Left ventricle myocardium inferior (tissue), 1 donor: ENCODE measurements at places on chromosomes 12 and 14. TPM values are rescaled to one million over a fixed set of nuclear protein-coding genes. Genes with fewer than 3 reads are reported as not detected.

The PTCSC3 gene
- total RNA-seq, result not detected

- no peak for DNase-seq
These were observed 577 bp downstream of the ATG101 start for GRCh38 chr12:52070185-52070925.

DNA sequence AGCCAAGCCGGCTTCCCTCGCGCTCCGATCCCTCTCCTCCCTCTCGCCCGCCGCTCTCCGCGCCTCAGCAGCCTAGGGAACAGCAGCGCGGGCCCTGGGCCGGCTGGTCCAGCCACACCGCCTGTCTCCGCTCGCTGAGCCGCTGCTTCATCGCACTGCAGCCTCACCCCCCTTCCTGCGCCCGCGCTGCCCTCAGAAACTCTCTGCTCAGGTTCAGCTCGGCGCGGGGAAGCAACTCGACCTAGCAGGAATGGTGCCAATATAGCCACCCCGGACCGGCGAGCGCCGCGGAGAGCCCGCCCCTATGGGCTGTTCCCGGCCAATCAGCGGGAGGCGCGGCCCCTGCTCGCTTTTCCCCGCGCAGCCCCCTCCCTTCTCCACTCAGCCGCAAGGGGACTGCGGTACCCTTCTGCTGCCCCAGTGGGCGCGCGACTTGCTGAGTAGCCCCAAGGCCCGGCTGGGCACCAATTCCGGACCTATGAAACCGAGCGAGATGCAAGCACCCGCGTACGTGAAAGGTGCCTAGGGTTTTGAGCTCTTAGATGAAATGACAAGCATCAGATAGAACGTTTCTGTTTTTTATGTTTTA lies at the start of gene ADAMTS20:
ADAMTS20 (minus strand) TSS at position 233 of the 589 bp plus-strand sequence. CDS start 282 bp downstream, outside the sequence.
- no peak for DNase-seq

GRCh38 chr12:5014269-5014668 lies 29.4 kb upstream of the KCNA5 start:
- DNase-seq, result no peak

GRCh38 chr12:109606320-109607028 lies 32.9 kb downstream of the MVK start:
- peak; percentile 36 for DNase-seq

- DNase-seq, result no peak
These were observed 2.9 kb upstream of the COL2A1 start for GRCh38 chr12:48007206-48007605.

The CCT2 gene
- 91.7 TPM for total RNA-seq

DNA sequence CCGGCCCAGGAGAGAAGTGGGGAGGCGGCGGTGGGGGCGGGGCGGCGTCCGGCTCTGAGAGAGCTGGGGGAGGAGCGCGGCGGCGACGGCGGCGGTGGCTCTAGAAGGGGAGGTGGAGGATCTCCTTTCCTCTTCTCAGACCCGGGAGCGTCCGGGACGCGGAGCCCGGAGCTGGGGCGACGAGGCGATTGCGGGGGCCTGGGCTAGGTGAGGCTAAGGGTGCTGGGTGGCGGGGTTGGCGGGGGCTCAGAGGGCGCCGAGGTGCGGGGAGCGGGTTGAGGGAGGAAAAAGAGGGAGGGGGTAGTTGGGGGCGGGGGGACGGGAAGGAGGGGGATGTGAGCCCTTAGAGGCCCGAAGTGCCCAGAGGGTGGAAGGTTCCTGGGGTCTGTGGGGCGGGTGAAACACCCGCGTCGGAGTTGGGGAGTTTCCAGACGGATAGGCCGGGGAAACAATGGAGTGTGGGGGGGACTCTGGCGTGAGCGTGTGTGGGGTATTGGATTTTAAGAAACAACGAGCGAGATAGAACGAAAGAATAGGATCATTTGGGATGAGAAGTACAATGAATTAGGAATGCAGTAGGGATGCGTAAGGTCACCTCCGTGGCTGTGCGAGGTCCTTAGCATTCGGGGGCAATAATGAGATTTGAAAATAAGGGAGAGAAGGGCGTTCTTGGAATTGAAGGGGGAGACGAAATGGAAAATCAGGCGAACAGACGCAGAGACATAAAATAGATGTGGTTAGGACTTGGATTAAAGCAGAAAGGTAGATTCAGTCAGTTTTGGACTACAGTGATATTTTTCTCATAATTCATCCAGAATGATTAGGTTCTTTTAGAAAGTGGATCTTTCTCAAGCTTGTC lies at the start of gene SPATS2:
SPATS2 (plus strand) TSS at position 82 of the 859 bp plus-strand sequence. CDS start 93,551 bp downstream, outside the sequence.
- peak; percentile 96 for DNase-seq

The IRF9 gene
- total RNA-seq, result 24.0 TPM

DNA sequence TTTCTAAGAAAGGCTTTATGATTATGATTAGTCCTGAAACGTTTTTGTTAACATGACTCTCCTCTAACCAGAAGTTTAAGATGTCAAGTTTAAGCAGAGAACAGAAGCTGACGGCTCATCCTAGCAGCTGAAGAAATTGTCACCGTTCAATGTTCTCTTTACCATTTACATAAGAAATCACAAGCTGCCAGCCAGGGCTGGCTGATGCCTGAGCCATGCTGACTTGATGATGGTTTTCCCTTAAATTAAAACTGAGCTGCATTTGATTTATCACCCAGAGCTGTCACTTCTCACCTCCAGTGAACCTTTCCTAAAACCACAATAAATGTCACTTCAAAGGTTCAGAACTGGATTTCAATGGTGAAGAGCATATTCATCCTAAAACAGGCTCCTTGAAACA lies 153.6 kb downstream of the KTN1 start:
- no peak for DNase-seq

DNA sequence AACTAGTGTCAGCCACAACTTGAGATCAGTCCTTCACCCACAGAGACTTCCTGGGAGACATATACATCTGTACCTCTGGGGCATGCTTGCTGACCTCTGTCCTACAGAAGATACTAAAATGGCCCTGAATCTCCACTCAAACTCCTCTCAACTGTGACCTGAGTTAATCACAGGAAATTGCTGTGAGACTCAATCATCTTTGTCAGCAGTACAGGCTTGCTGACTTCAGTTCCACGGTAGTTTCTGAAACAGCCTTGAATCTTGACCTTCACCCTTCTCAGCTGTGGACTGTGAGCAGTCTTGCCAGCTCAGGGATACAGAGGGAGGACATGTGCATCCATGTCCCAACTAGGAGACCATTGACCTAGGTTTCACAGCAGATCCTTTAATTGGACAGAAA lies 1.4 kb upstream of the KLRC1 start:
- no peak for DNase-seq

DNA sequence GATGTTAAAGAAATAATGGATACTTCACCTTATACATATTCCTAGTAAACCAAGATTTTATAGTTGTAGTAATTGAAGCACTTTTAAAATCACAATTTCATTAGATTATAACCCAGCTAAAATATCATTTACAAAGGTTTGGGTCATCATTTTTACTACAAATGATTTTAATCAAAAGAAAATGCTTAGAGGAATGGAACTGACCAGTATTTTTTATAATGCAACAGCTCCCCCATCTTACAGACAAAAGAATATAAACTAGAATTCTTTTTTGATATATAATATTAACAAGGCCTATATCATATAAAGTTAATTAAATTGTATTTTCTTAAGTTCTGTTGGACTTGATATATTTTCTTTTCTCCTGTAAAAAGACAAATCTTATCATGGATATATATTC lies 20.4 kb upstream of the LRFN5 start:
- no peak for DNase-seq

The KRT82 gene
- total RNA-seq, result not detected

DNA sequence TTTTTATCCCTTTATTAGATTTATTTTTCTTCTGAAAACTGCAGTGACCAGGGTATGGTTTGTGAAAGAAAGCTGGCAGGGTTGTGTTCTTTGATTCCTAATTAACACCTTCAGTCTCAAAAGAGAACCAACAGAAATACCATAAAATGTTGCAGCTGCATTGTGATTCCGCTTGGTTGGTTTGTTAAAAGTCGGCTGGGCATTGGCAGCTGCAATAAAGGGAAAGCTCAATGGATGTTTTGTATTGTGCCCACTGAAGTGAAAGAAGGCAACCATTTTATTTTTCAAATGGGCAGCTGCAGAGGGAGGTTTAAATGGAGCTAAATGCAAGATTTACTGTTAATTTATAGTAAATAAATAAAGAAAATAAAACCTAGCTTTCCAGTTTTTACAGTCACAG lies 16.7 kb downstream of the LGR5 start:
- DNase-seq, result no peak

The KRT71 gene
- total RNA-seq, result not detected

GRCh38 chr14:68976160-68977067 lies 2.7 kb downstream of the ACTN1 start:
- peak; percentile 58 for DNase-seq

DNA sequence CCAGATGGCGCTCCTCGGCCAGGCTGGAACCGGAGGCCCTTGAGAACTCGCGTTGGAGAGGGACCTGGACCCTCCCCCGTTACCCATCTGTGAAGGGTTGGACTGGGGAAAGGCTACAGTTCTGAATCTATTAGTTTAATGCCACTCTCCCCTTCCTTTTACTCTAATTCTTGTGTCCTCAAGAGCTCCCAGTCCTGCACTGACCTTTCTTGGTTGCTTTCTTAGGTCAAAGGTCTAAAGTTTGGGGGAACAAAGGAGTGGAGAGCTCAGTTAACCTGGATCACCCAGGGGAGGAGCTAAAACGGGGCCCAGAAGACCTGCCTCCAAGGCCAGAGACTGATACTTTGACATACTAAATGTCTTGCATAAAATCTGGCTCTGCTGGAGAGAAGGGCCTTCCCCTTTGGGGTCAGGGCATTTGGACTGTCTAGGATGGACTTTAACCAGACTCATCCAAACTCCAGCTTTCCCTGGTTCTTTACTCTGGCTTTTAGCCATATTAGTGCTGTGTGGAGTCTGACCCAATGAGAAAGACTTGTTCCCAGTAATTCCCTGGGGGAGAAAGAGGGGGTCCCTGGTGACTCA lies 923 bp upstream of the MLF2 start:
- no peak for DNase-seq

GRCh38 chr12:122020795-122021192 lies 890 bp upstream of the BCL7A start:
- no peak for DNase-seq

GRCh38 chr12:46941981-46942380 lies 116.2 kb upstream of the SLC38A4 start:
- no peak for DNase-seq

- DNase-seq, result no peak
These were observed 1066.1 kb downstream of the FLRT2 start for GRCh38 chr14:86596024-86596423.

The NEUROD4 gene
- total RNA-seq, result not detected

DNA sequence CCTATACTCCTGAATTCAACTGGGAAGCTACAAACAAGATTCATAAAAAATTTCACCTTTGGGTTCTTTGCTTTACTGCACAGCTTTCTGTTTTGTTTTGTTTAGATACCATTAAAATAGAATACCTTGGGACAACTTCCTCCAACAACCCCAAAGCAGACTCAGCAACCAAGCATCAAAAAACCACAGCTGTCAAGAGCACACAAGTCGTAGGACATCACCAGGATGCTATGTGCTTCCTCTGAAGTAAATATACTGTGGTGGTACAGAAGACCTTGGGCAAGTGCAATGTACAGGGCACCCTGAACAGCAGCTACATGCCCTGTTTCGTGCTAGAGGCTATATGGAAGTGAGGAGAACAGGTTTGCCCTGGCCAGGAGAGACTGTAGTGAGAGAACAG lies 359.3 kb downstream of the BCL11B start:
- no peak for DNase-seq

- DNase-seq, result no peak
These were observed 205.0 kb upstream of the DCN start for GRCh38 chr12:91387461-91388134.

The KRT77 gene
- total RNA-seq, result not detected

GRCh38 chr14:53841109-53842099 lies 115.2 kb downstream of the BMP4 start:
- no peak for DNase-seq

The CLMN gene
- total RNA-seq, result 3.7 TPM

GRCh38 chr12:2319136-2319535 lies 266.3 kb downstream of the CACNA1C start:
- no peak for DNase-seq

DNA sequence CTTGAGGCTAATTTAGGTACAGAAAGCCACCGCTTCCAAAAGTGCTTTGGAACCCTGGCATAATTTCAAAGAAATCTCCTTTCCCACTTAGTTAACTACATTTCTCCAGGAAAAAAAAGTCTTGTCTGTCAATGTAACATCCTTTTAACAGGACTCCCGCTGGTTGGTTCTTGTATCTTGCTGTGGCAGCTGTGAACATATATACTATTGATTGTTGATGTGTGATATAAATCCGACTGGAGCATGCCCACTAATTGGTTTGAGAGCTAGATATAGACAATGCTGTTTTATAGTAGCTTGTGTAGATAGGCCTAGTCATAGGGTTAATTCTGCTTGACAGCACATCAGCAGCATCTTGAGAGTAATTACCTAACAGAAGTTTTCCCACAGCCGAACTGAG lies 89.6 kb downstream of the MSRB3 start:
- no peak for DNase-seq

DNA sequence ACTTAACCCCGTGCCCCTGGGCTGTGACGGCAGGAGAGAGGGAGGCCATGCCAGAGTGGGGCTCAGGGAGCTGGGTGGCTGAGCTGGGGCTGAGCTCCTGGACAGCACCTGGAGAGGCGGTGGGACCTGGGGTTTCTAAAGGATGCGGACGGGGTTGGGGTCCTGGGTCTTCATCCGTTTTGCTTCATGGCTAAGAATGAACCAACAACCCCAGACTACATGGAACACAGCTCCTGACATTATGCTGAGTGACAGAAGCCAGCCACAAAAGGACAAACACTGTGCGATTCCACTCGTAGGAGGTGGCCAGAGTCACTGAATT lies 60.6 kb downstream of the NCOR2 start:
- no peak for DNase-seq

GRCh38 chr12:42145552-42146215 lies 1.0 kb upstream of the GXYLT1 start:
- DNase-seq, result no peak

The TOMM20L gene
- not detected for total RNA-seq
